ENCODE measurements at places on chromosomes 2 and 18.

DNA sequence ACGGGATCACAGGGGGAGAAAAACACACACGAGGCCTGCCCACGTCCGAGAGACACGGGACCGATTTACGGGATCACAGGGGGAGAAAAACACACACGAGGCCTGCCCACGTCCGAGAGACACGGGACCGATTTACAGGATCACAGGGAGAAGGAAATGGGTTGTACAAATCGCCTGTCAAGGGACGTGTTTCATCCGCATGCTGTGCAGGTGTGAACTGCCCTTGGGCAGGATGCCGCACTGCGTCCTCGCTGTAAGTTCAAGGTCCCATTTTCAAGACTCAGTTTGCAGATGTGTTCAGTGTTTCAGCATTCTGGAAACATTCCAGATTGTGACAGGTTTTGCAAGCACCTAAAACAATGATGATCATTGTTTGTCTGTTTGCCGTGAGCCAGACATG, 2.3 kb upstream of the KCNG2 start:
- no peak for DNase-seq

DNA sequence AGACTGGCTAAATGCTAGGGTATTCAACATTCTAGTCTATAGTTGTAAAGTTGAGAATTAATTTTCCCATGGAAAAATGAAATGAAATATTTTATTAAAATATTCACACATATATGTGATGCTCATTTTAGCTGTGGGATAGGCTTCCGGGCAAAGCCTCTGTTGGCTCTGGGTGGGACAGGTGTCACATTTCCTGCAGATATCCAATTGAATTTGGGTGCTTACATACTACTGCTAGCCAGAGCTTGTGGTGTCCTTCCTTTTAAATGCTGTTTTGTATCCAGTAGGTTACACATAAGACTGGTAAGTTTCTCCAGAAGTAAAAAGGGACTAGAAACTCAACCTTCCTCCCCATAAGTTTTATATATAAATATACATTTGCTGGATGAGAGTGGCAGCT, 73.8 kb downstream of the RPRM start:
- no peak for DNase-seq

GRCh38 chr18:7619676-7620075, 52.6 kb downstream of the PTPRM start:
- DNase-seq, result no peak

DNA sequence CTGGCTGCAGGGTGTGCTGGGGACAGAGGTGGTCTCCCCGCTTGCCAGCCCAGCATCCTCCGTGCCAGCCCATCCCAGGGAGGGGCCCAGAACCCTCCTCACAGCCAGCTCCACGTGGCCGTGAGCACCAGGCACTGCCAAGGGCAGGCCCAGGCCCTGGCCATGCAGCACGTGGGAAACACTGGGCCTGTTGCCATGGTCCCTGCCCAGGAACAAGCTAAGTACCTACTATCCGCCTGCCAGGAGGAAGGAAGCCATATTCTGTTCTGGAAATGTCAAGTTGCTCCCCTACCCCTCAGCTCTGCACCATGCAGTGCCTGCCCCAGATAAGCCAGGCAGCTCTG, 250.6 kb downstream of the CYP26B1 start:
- no peak for DNase-seq

DNA sequence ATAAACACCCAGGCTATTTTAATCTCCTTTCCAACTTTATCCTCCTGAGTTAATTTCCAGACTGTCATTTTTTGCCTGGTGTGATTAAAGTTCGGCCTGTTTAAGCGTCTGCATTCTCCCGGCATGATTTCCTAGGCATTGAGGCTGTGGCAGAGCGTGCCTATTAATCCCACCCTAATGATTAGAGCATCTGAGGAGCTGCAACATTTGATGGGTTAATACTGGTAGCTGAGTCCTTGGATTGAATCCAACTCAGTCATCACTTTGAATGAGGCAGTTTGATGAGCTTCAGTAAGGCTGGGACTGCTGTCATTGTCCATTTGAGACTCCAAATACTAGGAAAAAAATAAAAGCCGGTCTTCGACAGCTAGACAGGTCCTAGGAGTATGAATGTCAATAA, 882.5 kb downstream of the SLC4A3 start:
- DNase-seq, result no peak

GRCh38 chr2:63740943-63741342, 100.8 kb upstream of the UGP2 start:
- DNase-seq, result no peak

DNA sequence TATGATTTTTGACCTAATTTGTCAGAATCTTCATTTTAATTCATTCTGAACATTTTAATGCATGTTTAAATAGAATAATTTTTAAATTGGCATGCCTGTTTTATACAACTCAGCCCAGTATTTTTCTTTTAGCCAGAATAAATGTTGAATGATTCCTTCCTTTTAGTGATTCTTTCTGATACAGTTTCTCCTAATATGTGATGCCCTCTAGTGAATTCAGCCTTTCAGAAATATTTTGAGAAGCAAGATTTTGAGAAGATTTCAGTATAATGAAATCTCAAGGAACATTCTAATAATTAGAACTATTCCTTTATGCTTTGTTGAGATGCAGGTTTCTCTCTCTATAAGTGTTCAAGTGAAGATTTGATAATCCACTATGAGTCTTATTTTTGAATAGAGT, 28.5 kb downstream of the LCLAT1 start:
- DNase-seq, result no peak

- no peak for DNase-seq
Observed at GRCh38 chr2:42967959-42968674, 175.7 kb upstream of the HAAO start.

GRCh38 chr2:1892529-1893250, 148.4 kb upstream of the PXDN start:
- no peak for DNase-seq

DNA sequence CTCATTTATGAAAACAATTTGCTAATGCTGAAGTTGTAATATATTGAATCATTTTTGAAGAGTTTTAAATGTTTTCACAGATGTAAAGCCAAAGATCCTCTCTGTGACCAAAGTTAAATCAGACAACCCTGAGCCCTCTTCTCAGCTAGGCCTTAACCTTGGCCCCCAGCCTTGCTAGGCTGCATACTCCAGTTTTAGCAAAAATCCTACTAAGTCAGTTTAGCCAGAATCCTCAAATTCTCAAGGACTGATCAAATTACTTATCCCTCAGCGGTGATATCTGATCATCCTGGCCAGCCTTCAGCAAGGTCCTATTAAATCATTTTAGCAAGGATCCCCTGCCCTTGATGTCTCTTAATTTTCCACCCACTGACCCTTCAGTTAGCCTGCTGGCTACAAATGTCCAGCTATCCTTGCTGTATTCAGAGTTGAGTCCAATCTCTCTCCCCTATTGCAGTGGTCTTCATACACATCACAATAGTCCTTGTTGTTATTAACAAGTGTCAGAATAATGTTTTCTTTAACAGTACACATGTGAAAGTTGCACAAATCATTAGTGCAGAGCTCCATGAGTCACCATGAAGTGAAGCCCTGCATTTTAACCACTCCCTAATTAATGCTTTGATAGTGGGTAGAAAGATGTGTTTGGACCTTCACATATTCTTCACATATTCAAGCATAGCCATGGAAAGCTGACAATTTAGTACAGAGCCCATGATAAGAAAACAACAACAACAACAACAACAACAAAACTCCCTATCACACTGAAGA, 206.4 kb downstream of the NBAS start:
- no peak for DNase-seq

DNA sequence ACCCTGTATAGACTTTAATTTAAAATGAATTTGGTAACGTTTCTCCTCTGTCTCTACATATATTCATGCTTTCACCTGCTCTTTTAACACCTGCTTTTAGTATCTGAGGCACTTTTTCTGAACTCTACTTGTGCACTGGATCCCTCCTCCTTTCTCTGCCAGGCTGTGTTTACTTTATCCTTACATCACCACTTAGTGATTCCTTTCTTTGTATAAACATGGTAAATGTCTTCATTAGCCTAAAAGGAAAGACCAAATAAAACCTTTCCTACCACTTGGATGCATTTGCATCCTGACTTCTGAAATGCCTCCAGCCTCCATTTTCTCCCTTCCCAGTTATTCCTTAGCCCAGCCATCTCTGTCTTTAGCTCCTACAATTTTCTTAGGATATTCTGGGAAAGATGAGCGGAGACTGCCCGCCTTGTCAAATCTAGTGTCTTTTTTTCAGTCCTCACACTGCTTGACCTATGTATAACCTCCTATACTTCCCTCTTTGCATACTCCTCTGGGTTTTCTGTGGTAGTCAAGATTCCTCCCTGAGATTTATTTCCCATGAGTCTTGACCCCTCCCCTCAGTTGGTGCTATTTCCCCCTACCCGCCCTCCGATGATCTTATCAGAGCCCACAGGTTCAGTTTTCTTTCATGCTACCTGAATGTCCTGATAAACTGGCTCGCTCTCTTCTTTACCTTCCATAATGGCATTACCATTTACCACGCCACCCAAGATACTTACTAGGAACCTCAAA, 44.8 kb downstream of the REL start:
- no peak for DNase-seq

DNA sequence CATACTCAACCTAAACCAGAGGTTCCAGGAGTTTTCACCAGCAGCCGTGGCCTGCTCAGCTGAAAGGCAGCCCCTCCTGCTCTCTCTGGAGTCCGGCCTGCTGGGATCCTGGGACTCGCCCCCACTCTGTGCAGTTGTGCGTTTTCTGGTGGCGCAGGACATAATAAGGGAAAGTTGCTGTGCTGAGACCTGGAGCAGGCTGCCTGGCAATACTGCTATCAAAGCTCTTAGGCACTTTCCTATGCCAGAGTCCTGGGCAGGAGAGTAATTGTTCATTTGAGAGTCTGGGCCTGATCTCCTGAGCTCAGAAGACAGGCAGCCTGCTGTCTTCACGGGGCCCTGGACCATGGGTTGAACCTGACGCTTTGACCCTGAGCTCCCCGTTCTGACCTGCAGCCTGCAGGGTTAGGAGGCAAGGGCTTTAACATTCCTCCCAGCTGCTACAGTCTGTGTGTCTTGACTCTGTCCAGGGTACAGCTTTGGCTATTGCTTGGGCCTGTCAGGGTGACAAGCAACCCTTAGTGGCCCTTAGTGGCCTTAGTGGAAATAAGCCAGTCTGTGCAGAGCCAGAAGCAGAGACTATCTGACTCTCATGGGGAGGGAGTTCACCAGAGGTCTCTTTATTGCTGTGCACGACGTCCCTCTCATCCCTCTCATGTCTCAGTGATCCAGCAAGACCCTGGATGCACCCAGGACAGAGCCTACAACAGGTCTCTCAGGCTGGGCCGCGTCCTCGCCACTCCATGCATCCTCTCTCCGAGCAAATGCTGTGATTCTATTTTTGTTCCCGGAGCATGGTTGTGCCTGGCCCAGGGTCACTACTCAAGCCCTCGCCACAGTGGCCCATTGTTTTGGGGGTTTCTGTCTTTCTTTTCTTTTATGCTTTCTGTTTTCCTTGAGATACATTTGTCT, 60.6 kb downstream of the ACKR3 start:
- DNase-seq, result no peak

GRCh38 chr2:187917535-187917934, 363.3 kb upstream of the TFPI start:
- DNase-seq, result no peak

DNA sequence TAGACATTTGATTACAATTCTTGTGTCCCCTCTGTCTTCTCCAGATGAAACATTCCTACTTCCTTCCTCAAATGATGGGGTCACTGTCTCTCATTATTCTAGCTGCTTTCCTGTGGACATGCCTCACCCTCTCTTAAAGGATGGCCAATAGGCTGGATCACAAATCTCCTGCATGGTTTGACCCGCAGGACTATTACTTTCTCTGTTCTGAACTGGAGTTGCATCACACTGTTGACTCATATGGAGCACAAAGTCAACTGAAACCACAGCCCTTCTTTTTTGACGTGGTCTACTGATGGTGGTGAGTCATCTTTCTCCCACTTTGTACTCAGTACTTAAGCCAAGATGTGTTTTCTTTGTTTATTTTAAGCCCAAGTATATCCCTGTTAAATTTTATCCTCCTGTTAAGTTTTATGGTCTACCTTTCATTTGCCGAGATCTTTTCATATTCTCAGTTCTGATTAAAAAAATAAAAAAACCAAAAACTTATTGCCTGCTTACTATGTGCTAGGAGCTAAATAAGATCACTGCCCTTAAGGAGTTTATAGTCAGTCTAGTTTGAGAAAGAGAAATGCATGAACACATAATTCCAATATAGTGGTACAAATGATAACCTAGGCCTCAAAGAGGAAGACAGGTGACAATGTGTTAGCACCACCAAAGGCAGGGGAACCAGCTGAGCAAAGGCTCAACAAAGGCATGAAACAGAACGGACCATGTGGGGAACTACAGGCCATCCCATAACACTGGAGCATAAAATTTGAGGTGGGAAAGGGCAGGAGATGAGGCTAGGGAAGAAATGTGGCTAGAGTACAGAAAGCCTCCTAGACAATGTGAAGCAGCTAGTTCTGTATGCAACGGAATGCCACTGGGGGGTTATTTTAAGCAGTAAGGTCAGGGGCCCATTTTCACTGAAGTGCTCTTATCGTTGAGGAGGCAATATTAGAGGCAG, 67.6 kb upstream of the ZFP36L2 start:
- DNase-seq, result no peak

DNA sequence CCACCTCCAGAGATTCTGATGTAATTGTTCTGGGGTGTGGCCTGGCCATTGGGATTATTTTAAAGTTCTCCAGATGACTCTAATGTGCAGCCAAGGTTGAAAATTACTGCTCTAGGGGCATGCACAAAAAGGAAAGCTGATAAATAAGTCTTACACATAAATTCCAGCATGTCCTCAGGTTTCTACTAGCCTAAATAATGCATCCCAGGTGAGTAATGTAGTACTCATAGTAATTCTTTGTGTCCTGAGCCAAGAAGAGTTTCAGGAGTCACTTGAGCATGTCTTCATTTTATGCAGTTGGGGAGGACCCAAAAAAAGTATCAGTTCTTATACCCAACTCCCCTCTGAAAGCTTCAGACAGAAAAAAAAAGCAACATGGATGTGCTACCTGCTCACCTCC, 130.1 kb upstream of the SP5 start:
- DNase-seq, result no peak

- no peak for DNase-seq
Observed at GRCh38 chr2:226216575-226216974, 583.0 kb downstream of the IRS1 start.

GRCh38 chr2:236157815-236158498, 10.2 kb downstream of the GBX2 start:
- no peak for DNase-seq

DNA sequence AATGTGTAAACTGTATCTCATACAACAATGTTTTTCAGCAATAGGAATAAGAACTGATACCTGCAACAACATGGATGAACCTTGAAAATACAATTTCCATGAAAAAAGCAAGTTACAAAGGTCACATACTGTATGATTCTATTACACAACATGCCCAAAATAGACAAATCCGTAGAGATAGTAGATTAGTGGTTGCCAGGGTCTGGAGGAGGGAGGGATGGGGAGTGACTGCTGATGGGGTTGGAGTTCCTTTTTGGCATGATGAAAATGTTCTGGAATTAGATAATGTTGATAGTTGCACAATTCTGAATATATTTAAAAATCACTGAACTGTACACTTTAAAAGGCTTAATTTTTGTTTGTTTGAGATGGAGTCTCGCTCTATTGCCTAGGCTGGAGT, 33.8 kb downstream of the UBXN4 start:
- no peak for DNase-seq

GRCh38 chr18:49071778-49072177, 121.0 kb upstream of the SMAD7 start:
- DNase-seq, result no peak

GRCh38 chr2:18482666-18483065, 77.8 kb downstream of the RDH14 start:
- no peak for DNase-seq
